ENCODE measurements at places on chromosomes 12 and 14. TPM values are rescaled to one million over a fixed set of nuclear protein-coding genes. Genes with fewer than 3 reads are reported as not detected.

GRCh38 chr14:85947461-85948139 is 417.7 kb downstream of the FLRT2 start:
- no peak for DNase-seq

DNA sequence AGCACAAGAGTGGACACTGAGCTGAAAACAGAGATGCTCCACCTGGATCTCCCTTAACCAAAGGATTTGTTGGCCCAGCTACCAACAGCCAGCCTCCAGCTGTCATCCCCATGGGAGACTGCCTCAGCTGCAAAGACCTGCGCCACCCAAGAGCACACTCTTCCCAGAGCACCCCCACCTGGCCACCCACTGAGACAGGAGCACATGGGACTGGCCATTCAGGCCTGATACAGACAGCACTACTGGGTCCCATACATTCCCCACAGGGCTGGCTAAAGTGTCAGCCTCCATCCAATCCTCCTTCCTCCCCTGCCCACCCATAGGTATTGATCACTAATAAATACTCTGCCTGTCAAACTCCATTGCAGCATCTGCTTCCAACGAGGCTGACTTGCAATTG is 241.5 kb downstream of the BCL11B start:
- DNase-seq, result no peak

DNA sequence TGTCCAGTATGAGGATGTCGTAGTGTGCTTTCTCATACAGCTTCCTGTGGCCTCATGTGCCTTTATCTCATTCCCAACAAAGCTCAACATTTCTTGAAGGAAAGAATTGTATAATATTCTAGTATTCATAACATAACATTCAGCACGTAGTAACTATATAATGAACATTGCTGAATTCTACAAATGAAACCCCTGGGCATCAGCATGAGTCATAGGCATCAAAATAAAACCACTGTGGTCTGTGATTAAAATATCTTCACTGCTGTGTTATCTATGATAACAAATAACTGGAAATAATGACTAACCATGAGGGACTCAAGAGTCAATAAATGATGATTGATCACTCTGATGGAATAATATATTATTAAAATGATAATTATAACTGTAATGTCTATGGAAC is 255.2 kb downstream of the EMP1 start:
- no peak for DNase-seq

GRCh38 chr12:116719731-116720528 is 17.9 kb downstream of the SPRING1 start:
- no peak for DNase-seq

- no peak for DNase-seq
Observed at GRCh38 chr12:81588235-81589008, 170.7 kb downstream of the PPFIA2 start.

- no peak for DNase-seq
Observed at GRCh38 chr14:30958555-30959407, 66.7 kb upstream of the AP4S1 start.

- DNase-seq, result no peak
Observed at GRCh38 chr14:36217027-36217426, 40.5 kb upstream of the PTCSC3 start.

Gene RERG
- 0.55 TPM for total RNA-seq

GRCh38 chr12:105170139-105170538 is 62.6 kb downstream of the WASHC4 start:
- DNase-seq, result no peak

GRCh38 chr14:81464253-81465002 is 64.3 kb upstream of the STON2 start:
- DNase-seq, result peak; percentile 9

Gene AQP5
- 1.7 TPM for total RNA-seq

Gene FOXN4
- 0.26 TPM for total RNA-seq

DNA sequence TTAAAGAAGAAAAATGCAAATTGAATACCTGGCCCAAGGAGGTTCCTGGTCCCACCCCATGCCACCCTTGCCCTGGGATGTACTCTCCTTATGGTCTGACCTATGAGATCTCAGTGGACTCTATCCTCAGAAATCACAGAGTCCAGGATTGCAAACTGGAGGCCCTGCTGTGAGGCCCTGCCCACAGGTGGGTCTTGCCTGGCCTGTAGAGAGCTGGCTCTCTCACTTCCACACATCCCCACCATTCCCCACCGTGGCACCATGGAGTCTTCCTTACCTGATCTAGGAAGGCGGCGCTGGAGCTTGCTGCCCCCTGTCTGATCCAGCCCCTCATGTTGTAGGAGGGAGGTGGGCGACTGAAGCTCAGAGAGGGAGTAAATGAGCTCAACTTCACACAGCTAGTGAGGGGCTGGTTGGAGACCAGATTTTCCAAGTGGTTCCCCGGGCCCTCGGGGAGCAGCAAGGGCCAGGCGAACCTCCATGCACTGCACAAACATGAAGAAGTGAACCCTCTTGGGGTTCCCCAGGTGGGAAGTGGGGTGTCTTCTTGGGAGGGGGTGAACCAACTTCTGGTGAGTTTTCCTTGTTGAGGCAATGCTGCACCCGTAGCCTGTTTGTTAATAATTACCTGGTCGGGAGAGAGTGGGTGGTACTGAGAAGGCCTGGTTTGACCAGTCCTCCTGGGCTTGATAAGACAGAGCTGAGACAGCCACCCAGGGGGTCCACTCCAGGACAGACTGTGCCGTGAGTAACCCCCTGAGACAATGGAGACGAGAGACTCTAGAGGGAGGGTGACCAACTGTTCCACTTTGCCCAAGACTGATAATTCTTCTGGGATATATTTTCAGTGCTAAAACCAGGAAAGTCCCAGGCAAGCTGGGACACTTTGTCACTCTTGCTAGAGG is at the start of gene SERPINA4:
SERPINA4 (plus strand) TSS at position 692 of the 905 bp plus-strand sequence. CDS start 2,041 bp downstream, outside the sequence.
- no peak for DNase-seq

Gene FOXG1
- total RNA-seq, result 0.29 TPM

Gene HOXC12
- total RNA-seq, result not detected

Gene TAS2R30
- 1.0 TPM for total RNA-seq

DNA sequence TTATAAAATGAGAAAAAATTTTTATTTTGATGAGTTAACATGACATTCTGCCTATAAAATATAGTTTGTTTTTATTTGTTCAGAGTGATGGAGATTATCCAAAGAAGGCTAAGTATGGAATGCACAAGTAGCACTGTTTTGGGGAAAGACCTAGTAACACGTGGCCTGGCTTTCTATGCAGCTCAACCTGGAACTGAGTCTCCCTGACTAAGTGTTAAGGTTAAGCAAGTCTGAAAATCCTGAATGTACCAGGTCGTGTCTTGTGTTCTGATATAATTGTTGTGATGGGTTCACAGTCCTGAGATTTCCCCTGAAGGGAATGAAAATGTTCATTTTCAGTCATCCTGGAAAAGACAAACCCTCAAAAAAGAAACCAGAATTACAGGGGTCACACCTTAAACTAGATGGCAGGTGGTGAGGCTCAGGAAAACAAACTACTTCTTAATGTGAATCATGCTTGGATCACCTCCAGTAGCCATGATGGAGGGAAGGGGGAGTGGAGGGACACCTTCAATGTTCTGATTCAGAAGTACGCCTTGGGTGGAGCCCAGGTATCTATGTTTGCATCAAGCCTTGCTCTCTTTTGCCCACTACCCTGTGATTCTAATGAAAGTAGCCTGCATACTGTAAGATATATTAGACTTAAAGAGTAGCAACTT is 236.8 kb downstream of the ALX1 start:
- no peak for DNase-seq

Gene GALNT8
- 5.4 TPM for total RNA-seq

Gene PPP4R4
- total RNA-seq, result 9.6 TPM

- DNase-seq, result no peak
Observed at GRCh38 chr12:114852976-114853529, 169.1 kb upstream of the TBX3 start.

DNA sequence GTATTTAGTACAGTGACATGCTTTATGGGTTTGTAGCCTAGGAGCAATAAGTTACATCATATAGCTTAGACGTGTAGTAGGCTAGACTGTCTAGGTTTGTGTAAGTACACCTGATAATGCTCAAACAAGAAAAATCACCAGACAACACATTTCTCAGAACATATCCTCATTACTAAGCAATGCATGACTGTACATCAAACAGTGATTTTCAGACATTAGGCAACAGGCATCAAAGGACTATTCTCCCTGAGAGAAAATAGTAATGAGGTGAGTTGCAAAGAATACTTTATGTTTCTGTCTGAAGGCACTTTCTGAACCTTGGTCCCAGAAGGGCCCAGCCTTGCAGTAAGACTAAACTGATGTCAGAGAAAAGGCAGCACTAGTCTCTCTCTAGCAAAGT is 48.4 kb upstream of the SYT10 start:
- DNase-seq, result no peak

DNA sequence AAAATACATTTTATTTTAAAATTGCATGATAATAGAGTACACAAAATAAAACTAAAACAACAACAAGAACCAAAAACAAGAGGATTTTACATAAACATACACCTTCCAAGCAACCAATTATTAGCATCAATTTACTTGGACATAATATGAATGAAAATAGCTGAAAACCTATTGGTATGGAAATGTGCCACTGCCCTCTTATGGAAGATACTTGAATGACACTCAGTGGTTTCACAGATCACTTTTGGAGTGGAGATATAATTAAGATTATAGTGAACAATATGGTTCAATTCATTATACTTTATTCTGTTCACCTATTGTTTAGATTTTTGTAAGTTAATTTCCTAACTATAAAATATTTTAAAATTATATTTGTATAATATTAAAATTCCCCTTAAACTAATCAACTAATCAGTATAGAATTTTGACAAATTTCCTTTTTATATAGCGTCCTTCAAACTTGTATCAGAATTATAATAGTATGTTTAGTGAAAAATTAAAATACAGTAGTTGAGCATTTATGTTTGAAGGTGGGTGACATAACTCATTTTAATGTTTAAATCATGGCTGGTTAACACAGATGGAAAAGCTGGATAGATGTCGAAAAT is 70.1 kb downstream of the SLC6A15 start:
- no peak for DNase-seq

Gene PKP2
- 44.2 TPM for total RNA-seq

- no peak for DNase-seq
Observed at GRCh38 chr12:51009056-51009440, 17.1 kb downstream of the SLC11A2 start.

- DNase-seq, result no peak
Observed at GRCh38 chr14:82394916-82395315, 861.3 kb upstream of the SEL1L start.

DNA sequence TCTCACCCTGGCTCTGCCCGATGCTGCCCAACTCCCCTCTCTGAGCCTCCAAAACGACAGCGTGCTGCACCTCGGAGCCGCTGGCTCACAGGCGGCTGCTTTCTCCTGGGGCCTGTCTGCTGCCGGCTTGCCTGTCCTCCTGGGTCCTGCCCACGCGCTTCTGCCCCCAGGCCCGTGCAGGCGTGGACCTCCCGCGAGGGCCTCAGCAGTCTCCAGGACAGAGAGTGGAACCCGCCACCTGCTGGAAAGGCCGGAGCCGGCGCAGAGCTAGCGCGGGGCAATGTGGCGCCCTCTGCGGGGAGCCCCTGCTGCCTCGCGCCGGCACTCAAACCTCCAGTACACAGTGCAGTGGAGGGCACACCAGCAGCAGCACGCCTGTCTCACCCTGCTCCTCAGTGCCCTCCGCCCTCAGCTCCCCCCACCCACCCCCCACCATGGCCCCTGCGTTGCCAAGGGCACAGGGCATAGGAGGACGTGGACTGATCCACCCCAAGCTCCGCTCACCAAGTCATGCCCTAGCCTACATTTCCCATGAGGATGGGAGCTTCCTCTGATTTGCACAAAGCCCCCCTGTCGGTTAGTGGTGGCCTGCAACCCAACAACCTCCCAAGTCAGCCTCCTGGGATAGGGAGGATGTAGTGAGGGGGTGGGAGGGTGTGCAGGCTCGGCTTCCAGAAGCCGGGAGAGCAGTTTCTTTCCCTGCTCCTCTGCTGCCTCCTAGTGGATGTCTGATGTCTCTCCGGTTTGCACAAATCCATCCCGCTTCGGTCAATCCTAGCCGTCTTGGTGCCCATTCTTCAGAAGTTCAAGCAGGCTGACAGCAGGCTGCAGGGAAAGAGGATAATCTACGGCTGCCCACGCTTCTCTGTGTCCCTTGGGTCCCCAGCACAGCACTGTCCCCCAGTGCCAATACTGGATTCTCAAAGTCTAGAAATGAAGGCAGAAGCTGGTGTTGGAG is 25.2 kb downstream of the KRT8 start:
- no peak for DNase-seq

DNA sequence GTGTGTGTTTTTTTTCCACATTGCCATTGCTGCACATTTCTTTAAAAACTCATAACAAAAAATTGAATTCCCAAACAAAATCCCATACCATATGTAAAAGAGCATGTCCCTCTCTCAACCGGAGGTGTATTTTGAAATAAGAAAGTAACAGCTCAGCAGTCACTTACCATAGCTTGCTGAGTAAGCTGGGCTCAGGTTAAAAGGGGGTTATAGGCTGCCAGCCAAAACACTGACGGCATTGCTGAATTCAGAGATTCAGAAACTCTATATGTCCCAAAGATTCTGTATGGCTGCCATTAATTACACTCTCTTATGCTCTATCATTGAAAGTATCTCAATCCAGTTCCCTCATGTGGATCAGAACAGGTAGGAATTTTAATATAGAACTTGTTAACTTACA is 276.0 kb downstream of the FOXG1 start:
- no peak for DNase-seq

- DNase-seq, result no peak
Observed at GRCh38 chr12:114163771-114164170, 197.6 kb upstream of the RBM19 start.

DNA sequence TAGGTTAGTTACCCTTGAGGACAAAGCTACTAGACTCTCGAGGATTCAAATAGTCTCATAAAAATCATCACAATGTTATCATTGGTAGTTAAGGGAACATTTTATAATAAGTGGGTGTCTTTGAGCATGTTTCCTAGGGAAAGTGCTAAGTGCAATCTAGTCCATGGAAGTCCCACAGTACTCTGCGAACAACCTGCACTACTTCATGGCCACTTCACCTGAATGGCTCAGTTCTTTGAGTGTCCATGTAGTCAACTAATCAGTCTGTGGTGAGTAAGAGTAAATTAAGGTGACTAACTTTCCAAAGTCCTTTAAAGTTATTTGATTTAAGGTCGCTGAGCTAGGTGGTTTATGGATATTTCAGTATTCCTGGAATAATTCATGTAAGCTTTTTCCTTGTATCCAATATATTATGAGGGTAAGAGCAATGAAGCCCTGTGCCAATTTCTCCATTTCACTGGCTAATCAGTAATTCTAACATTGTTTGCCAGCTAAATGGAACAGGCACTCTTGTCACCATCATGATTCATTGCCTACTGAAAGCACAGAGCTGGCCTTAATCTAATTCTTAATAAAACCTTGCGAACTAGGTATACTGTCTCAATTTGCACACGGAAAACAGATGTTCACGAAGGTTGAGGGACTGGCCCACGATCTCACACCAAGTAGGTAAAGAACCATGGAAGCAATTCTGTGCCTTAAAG is 495.1 kb downstream of the APAF1 start:
- DNase-seq, result no peak

- no peak for DNase-seq
Observed at GRCh38 chr14:31283153-31283552, 75.6 kb upstream of the HECTD1 start.

GRCh38 chr12:4700621-4701026 is 19.6 kb upstream of the GALNT8 start:
- DNase-seq, result no peak

Gene TEX22
- total RNA-seq, result 0.82 TPM

GRCh38 chr14:47715330-47715729 is 39.9 kb upstream of the MDGA2 start:
- DNase-seq, result no peak

- DNase-seq, result no peak
Observed at GRCh38 chr14:60753264-60754119, 18.9 kb downstream of the MNAT1 start.

Gene NGB
- total RNA-seq, result 0.55 TPM
